Stimulated activated CD4-positive, alpha-beta T cell treated with anti-CD3 and anti-CD28 coated beads, Interleukin-1b, Interleukin-23, amount 100 ng/mL, for 1 hour (primary cell): ENCODE measurements at places on chromosomes 4 and X.

DNA sequence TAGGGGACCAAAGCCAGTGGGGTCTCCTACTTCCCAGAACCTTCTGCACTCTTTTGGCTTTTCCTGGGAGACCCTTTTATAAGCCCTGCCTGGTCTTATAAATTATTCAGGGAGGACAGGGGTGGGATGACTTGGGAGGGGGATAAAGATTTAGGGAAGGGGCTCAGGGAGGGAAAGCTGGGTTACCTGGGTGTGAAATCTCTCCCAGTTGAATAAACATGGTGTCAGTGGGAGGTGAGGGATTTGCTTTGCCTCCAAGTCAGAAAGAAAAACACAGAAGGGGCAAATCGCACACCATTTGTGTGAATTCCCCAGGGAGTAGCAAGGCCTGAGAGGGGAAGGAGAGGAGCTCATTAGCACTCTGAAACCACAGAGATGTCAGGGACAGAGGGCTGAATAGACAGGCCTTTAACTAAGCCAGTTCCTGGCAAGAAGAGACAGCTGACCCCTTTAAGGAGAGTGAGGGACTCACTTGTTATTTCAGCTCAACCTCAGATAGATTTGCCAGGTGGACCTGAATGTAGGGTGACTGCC, at the start of gene RIPPLY1:
TSS of gene RIPPLY1 (minus strand) at position 51 of the 534 bp plus-strand sequence. CDS start 54 bp downstream, outside the sequence.
- DNase-seq = no peak

GRCh38 chr4:177667687-177668086, 225.4 kb upstream of the AGA start:
- DNase-seq = no peak

DNA sequence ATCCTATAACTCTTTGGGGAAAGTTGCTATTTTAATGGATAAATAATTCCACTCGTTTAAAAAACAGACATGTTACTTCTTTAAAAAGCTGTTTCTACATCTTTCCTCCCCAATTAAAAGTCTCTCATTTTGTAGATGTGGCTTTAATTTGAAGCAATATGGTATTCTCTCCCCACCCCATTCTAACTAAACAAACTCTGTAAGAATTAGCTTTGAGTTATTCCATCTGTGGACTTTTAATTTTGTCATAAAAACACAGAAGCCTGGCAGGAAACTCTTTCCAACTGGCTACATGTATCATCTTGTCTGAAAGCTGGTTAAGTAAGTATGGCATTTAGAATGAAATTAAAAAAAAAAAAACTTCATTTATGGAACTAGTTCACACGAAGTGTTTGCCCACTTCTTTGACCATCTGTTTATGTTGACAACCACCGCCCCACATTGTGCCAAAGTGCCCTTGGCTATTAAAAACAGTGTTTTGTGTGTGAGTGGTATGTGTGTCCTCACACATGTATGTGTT, 140.3 kb downstream of the NAA11 start:
- DNase-seq = no peak

- no peak for DNase-seq
Measured at GRCh38 chr4:150342945-150343344, 239.0 kb upstream of the MAB21L2 start.

DNA sequence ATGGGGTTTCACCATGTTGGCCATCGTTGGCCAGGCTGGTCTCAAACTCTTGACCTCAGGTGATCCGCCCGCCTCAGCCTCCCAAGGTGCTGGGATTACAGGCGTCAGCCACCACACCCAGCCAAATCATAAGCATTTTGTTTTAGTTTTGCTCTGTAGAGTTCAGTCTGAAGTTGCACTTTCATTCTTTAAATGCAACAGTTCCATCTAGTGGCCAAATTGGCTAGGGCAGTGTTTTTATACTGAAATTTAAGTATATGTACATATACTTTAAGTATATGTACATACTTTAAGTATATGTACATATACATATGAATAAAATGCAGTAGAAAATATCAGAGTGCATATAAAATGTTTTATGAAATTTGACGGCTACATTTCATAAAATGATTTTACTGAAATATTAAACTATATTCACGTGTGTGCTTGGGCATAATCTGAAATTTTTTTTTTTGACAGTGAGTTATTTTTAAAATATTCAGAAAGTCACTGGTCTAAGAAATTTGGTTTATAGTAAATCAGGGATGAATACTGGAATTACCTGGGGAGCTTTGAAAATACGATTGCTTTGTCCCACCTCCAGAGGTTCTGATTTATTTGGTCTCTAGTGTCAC, 145.5 kb downstream of the NWD2 start:
- DNase-seq = no peak
